ENCODE measurements at places on chromosomes 1 and 21.

DNA sequence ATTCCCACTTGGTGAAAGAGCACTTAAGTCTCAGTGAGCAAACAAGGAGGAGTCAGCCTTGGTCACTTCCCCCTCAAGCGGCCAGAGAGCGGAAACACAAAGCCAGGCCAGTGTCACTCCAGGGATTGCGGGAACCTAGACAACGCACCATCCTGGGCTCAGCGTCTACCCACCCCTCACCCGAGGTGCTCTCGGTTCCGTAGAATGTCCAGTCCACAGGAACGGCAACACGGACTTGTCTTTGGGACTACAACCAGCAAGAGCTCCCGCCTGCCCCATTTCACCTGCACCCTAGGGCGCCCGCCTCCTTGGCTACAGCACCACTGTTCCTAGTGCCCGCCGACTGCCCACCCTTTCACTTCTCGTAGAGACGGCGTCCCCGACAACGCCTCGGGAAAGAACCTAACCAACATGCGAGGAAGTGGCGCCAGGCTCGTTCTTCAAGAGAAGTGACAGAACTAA lies 509 bp downstream of the GDAP2 start:
- DNase-seq = peak; percentile 43

DNA sequence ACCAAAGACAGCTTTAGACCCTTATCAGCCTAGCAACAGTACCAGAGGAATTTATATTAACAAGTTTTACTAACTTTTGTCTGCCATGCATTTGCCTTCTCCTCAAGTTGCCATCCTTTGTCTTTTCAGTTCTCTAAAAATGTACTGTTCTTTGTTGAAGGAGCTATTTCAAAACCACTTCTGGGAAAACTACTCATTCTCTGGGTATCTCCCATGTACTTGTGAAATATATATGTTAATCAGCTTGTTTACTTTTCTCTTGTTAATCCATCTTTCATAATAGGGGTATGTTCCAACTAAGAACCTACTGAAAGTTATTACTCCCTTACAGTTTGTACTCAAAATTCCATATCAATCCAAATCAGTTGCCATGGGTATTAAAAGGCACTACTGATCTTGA lies 16.3 kb downstream of the DPYD start:
- DNase-seq = no peak

DNA sequence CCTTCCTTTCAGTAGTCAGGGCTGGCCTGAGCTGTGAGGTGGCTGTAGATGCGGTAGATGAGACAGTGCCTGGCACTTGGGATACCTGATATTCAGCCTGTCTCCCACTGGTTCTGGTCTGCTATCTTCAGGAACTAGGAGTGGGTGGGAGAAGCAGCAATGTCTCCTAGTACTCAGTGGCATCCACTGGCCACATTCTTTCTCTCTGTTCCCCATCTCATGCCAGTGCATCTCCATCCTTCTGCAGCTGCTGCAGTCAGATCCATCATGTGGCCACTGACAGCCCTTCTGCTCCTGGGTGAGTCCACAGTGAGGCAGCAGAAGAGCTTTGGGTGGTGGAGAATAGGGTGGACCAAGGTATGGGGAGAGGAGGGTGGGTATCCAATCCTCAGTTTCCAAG lies 1.1 kb downstream of the FCRLB start:
- DNase-seq = no peak

DNA sequence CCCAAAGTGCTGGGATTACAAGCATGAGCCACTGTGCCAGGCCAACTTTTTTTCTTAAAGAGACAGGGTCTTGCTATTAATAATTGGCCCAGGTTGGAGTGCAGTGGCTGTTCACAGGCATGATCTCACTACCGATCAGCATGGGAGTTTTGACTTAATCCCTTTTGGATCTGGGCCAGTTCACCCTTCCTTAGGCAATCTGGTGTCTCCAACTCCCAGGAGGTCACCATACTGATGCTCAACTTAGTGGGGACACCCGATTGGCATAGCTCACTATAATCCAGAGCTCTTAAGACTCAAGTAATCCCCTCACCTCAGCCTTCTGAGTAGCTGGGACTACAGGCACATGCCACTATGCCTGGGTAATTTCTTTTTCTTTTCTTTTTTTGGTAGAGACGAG lies 64.2 kb upstream of the SCYL3 start:
- DNase-seq = no peak

- DNase-seq = no peak
These were observed 644.8 kb upstream of the PKN2 start for GRCh38 chr1:88039240-88039639.

DNA sequence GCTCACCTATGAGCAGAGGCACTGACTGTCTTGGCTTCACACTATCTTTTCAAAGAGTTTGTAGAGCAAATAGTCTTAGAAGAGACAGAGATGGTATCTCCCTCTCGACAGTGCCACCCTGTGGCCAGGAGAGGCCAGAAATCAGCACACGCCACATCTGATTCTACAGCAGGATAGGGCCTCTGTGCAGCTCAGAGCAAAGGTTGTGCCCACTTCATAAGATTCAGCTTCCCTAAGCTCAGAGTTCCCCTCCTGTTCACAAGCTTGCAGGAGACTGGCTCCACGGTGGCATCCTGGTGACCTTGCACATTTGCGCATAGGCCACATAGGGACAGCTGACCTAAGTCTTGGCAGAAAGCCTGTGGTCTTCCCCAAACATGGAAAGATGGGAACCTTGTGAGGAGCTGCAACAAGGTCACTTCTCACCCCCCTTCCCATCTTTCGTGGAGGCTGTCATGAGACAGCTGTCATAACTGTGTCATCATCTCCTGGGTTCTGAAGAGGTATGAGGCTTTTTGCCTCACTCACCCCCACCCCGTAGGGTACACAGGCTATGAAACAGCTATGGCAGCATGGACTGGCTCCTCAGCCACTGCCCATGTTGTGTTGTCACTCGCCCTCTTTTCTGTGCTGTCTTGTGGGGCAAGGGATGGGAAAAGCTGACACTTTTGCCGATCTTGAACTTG lies 3.0 kb downstream of the ITLN2 start:
- DNase-seq = peak; percentile 38

DNA sequence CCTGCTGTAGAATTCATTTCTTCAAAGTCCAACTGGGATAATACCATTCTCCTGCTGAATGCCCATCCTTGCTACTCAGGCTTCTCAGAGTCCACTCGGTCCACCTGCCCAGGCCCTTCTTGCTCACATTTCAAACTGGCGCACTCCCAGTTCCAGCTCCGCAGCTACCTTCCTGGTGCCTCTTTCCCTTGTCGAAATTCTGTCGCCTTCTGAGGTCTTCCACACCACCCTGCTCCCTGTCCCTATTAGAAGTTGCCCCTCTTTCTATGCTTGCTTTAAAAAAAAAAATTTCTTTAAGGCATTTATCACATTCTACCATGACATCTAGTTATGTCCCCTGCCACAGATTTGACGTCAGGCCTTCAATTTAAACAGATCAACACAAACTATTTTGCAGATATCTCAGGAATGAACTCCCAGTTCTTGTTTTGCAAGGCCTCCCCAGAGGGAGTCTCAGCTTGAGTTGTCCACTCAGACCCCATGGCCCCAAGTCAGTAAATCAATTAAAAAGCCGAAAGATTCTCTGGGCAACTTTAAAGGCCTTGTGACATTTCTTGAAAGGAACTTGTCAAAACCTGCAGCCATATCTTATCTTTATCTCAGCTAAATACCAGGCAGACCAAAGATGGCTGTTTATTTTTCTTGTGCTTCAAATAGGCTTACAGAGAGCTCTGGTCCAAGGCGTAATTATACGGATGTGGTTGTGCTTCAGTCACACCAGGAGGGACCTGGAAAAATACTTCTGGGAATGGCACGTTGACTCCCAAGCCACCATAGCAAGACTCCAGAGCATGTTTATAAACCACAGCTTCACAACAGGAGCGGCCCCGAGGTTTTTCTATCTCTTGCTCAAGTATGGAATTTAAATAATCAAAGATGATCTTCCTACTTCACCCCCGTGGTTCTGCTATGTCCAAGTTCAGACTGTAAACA lies 2.2 kb downstream of the FAM89A start:
- DNase-seq = no peak

- no peak for DNase-seq
These were observed 372.1 kb upstream of the VAMP3 start for GRCh38 chr1:7398982-7399381.

DNA sequence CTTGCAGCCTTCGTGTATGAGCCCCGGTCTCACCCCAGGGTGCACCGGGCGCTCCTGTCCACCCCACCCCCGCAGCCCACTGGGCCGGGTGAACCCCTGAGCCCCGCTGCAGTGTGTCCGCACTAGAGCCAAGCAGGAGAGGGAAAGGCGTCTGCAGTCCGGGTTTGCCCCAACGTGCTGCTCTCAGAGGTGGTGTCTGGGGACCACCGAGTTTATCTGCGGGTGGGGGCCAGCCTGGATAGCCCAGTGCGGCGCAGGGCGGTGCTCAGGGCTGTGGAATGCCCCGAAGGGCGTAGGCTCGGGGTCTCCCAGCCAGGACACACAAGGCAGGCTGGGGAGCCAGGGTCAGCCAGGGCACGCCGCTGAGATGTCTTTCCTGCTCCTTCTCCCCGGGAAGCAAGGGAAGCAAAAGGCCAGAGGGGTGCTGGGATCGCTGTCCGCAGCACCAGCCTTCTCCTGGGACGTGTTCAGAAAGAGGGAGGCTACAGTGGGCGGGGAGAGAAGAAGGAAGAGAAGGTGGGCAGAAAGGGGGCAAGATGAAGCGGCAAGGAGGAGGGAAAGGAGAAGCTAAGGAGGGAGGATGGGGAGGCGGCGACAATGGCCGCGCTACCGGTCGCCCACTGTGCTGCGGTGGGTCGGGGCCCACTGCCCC lies 56.6 kb downstream of the MAB21L3 start:
- no peak for DNase-seq

DNA sequence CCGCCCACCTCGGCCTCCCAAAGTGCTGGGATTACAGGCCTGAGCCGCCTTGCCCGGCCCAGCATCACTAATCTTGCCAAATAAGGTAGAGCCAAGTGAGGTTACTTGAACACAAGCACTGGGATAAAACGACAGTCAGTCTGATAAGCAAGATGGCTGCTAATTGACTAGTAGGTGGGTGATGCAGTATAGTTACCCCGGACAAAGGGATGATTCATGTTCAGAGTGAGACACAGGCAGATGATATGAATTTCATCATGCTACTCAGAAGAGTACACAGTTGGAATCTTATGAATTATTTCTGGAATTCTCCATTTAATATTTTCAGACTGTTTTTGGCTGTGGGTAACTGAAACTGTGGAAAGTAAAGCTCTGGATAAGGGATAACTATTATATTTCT lies 178.4 kb downstream of the USP25 start:
- DNase-seq = no peak

DNA sequence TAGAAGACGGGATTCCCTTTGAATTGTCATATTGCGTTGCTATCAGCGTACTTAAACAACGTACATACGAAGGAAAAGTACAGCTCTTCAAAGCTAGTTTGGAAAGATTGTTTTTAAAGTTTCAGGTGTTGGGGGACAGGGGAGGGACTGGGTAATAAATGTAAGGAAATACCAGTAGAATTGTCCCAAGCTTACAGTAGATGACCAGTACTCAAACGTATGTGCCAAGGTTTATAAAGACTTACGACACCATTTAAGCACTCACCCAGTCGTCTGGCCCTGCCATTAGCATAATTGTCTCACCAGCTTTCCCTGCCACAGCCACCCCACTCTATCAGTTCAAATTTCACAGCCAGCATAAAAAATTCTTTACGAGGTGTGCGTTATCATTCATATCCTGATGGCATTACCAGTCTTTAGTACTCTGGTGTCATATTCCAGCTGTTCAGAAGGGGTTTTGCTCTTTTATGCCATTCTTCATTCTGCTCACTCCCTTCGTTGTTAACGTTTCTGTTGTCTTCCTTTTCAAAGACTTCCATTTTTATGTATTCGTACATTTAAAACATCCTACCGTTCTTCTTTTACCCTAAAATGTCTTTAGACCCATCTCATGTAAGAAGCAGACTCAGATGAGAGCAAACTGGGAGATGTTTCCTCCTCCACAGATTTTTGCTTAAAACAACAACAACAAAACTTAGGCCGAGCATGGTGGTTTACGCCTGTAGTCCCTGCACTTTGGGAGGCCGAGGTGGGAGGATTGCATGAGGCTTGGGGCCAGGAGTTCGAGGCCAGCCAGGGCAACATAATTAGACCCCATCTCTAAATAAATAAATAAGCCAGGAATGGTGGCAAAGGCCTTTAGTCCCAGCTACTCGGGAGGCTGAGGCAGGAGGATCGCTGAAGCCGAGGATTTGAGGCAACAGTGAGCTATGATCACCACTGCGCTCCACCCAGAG lies 1.0 kb upstream of the HP1BP3 start:
- DNase-seq = no peak

- no peak for DNase-seq
These were observed 96.9 kb upstream of the TNFSF4 start for GRCh38 chr1:173303984-173304383.

DNA sequence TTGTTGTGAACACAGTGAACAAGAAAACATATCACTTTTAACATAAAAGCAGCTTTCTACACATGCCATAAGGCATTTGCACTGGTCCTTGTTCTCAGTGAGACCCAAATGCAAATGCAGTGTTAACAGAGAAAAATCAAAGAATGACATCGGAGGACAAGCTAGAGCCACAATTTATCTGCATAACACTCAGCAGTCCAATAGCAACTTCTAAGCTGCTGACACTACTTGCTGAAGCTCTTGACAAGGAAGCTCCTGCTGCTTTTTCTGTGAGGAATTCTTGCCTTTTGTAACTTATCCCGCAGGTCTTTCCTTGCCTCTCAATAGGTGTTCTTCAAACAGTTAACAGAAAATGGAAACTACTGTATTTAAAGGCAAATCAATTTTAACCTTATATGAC lies 34.7 kb downstream of the USH2A start:
- DNase-seq = no peak

DNA sequence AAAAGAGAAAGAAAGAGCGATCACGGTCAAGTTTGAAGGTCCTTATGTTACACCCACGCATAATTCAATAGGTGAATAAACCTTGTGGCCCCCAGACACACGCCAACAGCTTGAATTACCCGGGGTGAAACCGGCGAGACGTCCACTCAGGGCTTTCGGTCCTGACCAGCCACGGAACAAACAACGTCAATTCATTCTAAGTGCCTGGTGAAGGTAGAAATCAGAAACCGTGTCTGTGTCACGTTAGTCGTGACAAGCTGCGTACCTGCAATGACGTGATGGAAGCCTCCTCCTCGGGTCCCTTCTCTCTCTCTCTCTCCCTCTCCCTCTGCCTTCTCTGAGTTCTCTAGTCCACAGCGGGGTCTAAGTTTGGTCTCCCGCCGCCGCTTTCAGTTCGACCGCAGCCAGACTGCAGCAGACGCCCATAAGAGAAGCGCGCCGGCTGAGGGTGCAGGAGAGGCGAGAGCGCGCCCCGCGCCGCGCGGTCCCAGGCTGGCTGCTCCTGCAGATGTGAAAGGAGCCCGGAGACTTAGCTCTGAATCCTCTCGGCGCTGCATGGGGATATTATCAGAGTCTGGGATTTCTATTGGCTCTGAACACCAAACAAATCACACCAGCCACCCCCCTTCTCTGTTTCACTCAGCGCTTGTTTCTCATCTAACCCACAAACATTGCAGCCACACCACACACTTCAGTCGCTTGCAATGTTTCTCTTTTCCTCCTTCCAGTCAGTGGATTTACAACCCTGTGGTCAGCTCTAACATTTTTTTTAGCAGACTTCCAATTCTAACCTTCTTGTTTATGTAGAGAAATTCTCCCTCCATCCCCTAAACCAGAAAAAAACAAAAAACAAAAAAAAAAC lies at the start of gene GREM2:
GREM2 (minus strand) TSS at position 537 of the 862 bp plus-strand sequence. CDS start 118,680 bp downstream, outside the sequence.
- peak; percentile 12 for DNase-seq

Data from hippocampal formation (tissue), 2 donors.